Immature natural killer cell (primary cell): ENCODE measurements at places on chromosomes 2 and 18. TPM values are rescaled to one million over a fixed set of nuclear protein-coding genes. Genes with fewer than 3 reads are reported as not detected.

DNA sequence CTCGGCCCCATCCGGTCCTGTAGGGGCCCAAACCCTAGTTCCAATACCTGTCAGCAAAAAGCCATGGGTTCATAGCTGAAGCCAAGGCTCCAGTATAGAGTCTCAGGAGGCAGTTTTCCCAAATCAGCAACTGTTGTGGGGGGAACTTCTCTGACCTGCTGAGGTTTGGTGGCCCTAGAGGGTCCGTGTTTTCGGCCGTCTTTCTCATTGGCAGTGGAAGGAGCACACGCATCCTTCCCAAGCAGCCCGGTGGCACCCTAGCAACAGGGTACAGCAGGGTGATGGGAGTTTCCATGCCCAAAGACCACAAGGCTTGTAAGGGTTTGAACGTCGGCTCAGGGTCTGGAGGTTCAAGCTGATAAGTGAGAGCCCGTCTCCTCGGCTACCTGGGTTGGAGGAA, 6.6 kb downstream of the FOSL2 start:
- peak overlapping the region; percentile 26 for H3K4me3 ChIP-seq
- peak overlapping the region; percentile 26 for H3K27ac ChIP-seq
- no peaks in the 10 kb centered on the region for H3K4me1 ChIP-seq
- H3K27me3 ChIP-seq = peaks cover 34% of the 10 kb centered on the region
- DNase-seq = peak; percentile 13

DNA sequence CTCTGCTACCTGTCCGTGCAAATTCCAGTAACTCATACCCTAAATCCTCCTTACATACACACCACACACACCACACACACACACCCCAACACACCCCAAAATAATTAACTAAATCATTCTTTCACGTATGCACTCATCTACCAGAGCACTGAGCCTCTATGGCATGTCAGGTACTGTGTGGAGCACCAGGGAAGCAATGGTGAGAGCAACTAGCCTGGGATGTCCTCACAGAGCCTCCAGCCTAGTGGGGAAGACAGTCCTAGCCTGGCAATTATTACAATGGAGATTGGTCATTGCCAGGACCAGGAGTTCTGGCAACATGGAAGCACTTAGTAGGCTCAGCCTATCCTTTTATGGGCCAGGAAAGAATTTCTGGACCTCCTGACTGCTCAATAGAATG, 72.7 kb upstream of the LCLAT1 start:
- H3K4me1 ChIP-seq = no peaks in the 10 kb centered on the region
- DNase-seq = no peak
- no peaks in the 10 kb centered on the region for H3K36me3 ChIP-seq
- H3K4me3 ChIP-seq = no peak overlapping the region

GRCh38 chr2:160952464-160953254, 207.6 kb upstream of the TANK start:
- no peaks in the 10 kb centered on the region for H3K36me3 ChIP-seq
- DNase-seq = no peak
- H3K4me3 ChIP-seq = no peak overlapping the region
- no peaks in the 10 kb centered on the region for H3K4me1 ChIP-seq
- peaks cover 3% of the 10 kb centered on the region for H3K27me3 ChIP-seq

DNA sequence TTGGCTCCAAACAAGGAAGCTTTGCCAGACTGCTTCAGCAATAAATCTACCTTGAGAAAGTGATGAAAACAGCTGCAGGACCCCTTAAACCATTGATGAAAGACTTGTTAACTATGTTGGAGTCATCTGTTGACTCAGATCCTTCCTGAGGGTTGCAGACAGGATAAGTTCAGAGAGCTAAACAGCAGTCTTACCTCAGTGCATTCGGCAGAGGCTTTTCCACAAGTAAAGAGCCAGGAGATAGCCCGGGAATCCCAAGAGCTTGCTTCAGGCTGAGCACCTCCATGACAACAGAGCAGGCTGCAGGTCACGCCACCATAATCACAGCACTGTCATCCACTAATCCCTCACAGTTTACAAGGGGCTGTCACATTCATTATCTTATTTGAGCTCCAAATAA, 23.7 kb downstream of the KIAA2012 start:
- H3K4me3 ChIP-seq = no peak overlapping the region
- DNase-seq = no peak
- no peaks in the 10 kb centered on the region for H3K4me1 ChIP-seq
- no peaks in the 10 kb centered on the region for H3K36me3 ChIP-seq
- no peak overlapping the region for H3K27ac ChIP-seq

GRCh38 chr2:201482543-201482942, 31.0 kb downstream of the STRADB start:
- no peak overlapping the region for H3K4me3 ChIP-seq
- H3K27me3 ChIP-seq = peaks cover 2% of the 10 kb centered on the region
- H3K36me3 ChIP-seq = peaks cover 12% of the 10 kb centered on the region
- no peaks in the 10 kb centered on the region for H3K4me1 ChIP-seq

DNA sequence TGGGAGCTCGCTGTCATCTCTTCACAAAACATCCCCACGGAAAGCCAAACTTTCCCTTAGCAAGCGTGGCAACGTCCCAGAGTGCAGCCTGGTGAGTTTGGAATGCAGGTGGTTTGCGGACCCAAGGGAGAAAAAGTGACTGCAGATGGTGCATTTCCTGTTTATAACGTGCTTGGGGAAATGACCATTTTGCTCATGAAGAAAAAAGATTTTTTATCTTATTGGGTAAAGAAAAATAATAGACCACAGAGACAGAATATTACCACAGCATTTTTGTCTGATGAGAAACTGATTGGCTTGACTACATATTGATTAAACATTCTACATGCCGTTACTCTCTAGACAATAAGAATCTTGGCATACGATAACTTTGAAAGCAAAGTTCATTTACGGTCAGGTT, 136.5 kb downstream of the COPS8 start:
- H3K27me3 ChIP-seq = peaks cover 4% of the 10 kb centered on the region
- no peak overlapping the region for H3K4me3 ChIP-seq
- H3K4me1 ChIP-seq = no peaks in the 10 kb centered on the region
- H3K36me3 ChIP-seq = no peaks in the 10 kb centered on the region

GRCh38 chr2:231515603-231516002, 14.6 kb downstream of the NMUR1 start:
- peak overlapping the region; percentile 95 for H3K27ac ChIP-seq
- no peak for DNase-seq
- peaks cover 17% of the 10 kb centered on the region for H3K27me3 ChIP-seq
- H3K4me1 ChIP-seq = peaks cover 42% of the 10 kb centered on the region

DNA sequence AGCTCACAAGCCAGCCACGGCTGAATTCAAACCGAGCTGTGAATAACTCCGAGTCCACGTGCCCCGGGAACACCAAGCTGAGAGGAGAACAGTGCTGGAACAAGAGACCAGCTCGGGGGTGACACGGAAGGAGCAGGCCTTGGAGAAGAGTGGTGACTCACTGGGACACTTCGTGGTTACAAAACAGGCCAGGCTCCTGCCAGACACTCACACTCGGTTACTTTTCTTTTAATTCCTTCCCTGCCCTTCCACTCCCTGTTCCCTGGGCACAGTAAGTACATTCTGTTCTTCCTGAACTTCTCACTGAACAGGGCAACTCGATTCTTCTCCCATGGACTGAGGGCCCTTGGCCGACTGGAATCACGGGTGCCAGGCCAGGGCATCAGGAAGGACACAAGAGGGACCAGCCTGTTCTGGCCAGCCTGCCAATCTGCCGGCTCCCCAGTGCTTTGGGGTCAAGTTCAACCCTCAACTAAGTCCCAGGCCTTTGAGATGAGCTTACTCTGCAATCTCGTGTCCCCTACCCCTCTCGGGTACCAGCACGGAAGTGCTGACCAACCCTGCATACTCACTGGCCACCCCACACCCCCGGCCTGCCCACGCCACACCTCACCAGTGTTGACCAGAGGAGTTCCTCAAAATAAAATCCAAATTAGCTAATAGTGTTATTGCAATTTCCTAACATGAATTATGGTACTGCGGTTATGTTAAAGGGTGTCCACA, 87.5 kb downstream of the TFCP2L1 start:
- H3K27ac ChIP-seq = no peak overlapping the region
- no peak for DNase-seq
- H3K27me3 ChIP-seq = no peaks in the 10 kb centered on the region
- no peaks in the 10 kb centered on the region for H3K36me3 ChIP-seq
- H3K4me3 ChIP-seq = no peak overlapping the region

- H3K4me3 ChIP-seq = no peak overlapping the region
- H3K36me3 ChIP-seq = peaks cover 3% of the 10 kb centered on the region
- H3K4me1 ChIP-seq = no peaks in the 10 kb centered on the region
- H3K27me3 ChIP-seq = no peaks in the 10 kb centered on the region
Observed at GRCh38 chr2:125296742-125297141, 1271.7 kb downstream of the CNTNAP5 start.

- H3K4me1 ChIP-seq = peaks cover 23% of the 10 kb centered on the region
- peaks cover 4% of the 10 kb centered on the region for H3K27me3 ChIP-seq
- peak; percentile 83 for DNase-seq
- peak overlapping the region; percentile 74 for H3K4me3 ChIP-seq
- peaks cover 3% of the 10 kb centered on the region for H3K36me3 ChIP-seq
Observed at GRCh38 chr2:96806468-96807126, 9.5 kb upstream of the CNNM3 start.

DNA sequence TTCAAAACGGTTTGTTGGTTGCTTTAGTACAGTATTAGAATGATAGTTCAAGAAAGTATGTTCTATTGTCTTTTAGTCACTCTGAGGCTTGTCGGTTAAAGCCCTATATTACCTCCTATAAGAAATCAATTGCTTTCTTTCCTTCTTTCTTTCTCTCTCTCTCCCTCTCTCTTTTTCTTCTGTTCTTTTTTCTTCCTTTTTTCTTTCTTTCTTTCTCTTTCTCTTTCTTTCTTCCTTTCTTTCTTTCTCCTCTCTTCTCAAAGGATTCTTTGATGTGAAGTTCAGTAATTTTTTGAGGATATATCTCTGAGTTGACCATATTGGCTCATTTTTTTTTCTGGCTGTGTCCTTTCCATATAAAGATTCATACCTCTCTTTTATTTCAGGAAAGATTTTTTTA, 249.4 kb downstream of the SRBD1 start:
- no peak overlapping the region for H3K4me3 ChIP-seq
- no peaks in the 10 kb centered on the region for H3K36me3 ChIP-seq
- peaks cover 5% of the 10 kb centered on the region for H3K27me3 ChIP-seq

DNA sequence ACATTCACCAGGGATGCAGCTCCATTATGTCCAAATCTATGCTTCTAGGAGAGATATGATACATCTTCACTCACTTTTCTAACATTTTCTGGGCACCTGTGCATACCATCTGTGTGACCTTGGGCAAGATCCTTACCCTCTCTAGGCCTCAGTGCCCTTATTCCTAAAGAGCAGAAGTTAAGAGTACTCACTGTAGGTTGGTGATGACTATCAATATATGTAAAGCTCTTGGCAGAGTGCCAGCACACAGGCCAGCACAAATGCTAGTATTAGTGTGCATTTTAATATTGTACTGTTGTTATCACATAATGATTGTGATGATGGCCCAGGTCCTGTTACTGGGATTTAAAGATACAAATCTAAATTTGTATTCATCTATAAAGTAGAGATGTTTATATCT, 199.2 kb downstream of the RAD51AP2 start:
- H3K4me1 ChIP-seq = no peaks in the 10 kb centered on the region
- DNase-seq = no peak
- H3K4me3 ChIP-seq = no peak overlapping the region
- H3K36me3 ChIP-seq = no peaks in the 10 kb centered on the region
- H3K27me3 ChIP-seq = no peaks in the 10 kb centered on the region

DNA sequence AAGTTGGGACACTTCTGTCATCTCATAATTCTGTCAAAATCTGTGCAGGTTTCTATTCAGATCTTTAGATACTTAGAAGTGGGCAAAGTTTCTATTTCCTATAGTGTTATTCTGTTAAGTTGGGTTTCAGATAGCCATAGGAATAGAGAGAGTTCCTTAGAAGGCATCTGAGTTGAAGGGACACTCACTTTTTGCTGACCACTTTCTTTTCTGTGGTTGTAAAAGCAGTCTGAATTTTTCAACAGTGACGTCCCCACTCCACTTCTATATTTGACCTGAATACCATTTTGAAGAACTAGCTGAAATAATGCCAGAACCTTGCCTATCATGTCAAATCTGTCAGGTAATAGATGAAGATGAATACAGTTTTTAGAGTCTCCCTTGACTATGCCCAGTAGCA, 267.3 kb downstream of the SPAG16 start:
- H3K27me3 ChIP-seq = no peaks in the 10 kb centered on the region
- peaks cover 3% of the 10 kb centered on the region for H3K36me3 ChIP-seq
- DNase-seq = no peak
- no peak overlapping the region for H3K27ac ChIP-seq
- no peak overlapping the region for H3K4me3 ChIP-seq

DNA sequence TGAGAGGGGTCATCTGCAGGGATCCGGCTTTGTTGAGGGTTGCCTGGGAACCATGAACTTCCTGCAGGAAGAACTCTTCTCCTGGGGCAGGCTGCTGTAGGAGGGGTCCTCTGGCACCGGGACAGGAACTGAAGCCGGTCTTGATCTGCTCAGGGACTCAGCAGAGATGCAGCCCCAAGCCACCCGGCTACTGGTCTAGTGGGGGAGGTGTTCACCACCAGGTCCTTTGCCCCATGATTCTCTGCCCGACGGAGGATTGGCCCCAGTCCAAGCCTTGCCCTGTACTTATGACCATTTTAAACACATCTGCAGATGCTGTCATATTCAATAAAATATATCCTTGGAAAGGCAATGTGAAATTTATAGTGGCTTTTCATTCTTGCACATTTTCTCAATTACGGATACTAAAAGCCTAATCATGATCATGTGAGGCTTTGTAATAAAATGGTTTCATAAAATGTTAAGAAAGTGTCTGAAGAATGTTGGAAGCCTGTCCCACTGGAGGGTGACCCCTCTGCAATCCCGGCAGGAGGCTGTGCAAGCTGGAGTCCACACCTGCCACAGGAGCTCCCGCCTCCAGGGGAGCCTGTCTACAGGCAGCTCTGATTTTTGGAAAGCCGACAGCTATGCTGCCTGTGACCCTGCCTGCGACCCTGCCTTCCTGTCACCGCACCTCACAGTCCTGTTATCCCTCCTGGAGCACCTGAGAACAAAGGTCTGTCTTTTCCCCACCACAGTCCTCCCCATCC, 98.8 kb upstream of the TAF1B start:
- peaks cover 2% of the 10 kb centered on the region for H3K27me3 ChIP-seq
- H3K36me3 ChIP-seq = no peaks in the 10 kb centered on the region
- no peak overlapping the region for H3K27ac ChIP-seq
- H3K4me3 ChIP-seq = no peak overlapping the region

DNA sequence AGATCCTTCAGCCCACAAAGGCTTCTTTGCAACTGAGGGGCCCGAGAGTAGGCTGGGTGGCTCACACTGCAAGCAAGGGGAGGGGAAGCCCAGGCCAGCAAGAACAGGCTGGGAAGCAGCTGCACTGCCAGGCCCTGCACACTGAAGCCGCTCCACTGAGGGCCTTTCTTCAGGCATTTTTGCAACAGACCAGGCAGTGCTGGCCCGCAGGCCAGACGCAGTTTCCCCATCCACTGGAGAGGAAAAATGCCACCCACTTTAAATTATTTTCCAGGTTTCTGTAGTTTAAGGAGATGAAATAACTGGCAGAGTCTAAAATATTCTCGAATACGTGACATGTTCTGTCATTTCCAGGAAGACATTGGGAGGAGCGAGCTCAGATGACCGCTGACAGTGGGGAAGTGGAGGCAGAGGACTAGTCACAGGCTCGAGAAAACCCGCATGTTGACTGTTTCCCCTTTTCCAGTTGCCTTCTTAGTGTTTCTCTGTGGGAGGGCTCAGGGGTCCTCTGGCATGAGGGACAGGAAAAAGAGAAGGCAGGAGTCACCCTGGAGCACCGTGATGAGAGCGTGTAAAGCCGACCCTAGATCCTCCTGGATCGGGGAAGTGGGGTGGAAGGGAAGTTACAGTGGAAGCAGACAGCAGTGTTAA, 53.3 kb upstream of the B3GNT7 start:
- no peak for DNase-seq
- no peak overlapping the region for H3K27ac ChIP-seq
- H3K36me3 ChIP-seq = no peaks in the 10 kb centered on the region
- no peaks in the 10 kb centered on the region for H3K4me1 ChIP-seq

The C2orf80 gene
- polyA plus RNA-seq = not detected

The CHRNG gene
- not detected for polyA plus RNA-seq

The ZSWIM2 gene
- not detected for polyA plus RNA-seq

The SPP2 gene
- polyA plus RNA-seq = not detected

The SERPINB4 gene
- not detected for polyA plus RNA-seq

The TGFA gene
- polyA plus RNA-seq = 2.6 TPM

The KCNG3 gene
- not detected for polyA plus RNA-seq
